ENCODE measurements at places on chromosomes 1 and 21.

GRCh38 chr1:221527302-221527701, 214.6 kb downstream of the DUSP10 start:
- DNase-seq, result no peak

DNA sequence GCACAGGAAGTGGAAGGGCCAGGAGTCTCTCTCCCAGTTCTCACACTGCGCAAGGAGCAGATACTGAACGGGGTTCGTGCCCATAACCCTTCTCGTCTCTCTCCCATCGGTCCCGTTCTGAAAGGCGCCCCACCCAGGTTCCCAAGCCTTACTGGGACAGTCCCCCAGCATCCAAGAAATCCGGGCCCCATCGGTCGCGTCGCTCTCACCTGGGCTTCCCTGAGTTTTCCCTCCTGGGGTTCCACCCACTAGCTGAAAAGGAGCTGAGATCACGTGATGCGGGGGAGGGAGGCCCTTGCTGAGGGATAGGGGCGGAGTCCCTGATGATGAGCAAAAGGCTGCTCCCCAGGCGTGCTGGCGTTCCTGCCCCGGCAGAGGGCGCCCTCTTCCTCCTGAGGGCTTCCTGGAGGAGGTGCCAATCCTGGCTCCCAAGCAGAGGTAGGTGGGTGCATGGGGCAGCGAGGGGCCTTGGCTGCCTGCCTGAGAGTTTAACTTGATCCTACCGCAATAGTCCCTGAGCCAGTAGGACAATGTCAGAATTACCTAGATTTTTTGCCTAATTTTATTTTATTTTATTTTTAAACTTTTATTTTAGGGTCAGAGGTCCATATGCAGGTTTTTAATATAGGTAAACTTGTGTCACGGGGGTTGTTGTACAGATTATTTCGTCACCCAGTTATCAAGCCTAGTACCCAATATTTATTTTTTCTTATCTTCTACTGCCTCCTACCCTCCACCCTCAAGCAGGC, at the start of gene SPOCD1:
Gene SPOCD1 (minus strand): TSS at position 271 of the 749 bp plus-strand sequence. CDS start 689 bp downstream, outside the sequence.
- peak; percentile 84 for DNase-seq

DNA sequence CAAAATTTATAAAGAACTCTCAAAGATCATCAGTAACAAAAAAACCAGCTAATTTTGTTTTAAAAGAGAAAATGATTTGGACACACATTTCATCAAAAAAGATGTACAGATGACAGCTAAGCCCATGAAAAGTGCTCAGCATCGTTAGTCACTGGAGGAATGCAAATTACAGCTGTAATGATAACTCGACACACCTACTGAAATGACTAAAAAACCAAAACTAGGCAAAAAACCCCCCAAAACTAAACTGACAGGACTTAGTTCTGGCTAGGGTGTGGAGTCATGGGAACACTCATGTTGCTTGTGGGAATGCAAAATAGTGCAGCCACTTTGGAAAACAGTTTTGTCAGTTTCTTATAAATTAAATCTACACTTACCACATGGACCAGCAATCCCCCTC, 59.5 kb downstream of the CNIH3 start:
- DNase-seq, result no peak

DNA sequence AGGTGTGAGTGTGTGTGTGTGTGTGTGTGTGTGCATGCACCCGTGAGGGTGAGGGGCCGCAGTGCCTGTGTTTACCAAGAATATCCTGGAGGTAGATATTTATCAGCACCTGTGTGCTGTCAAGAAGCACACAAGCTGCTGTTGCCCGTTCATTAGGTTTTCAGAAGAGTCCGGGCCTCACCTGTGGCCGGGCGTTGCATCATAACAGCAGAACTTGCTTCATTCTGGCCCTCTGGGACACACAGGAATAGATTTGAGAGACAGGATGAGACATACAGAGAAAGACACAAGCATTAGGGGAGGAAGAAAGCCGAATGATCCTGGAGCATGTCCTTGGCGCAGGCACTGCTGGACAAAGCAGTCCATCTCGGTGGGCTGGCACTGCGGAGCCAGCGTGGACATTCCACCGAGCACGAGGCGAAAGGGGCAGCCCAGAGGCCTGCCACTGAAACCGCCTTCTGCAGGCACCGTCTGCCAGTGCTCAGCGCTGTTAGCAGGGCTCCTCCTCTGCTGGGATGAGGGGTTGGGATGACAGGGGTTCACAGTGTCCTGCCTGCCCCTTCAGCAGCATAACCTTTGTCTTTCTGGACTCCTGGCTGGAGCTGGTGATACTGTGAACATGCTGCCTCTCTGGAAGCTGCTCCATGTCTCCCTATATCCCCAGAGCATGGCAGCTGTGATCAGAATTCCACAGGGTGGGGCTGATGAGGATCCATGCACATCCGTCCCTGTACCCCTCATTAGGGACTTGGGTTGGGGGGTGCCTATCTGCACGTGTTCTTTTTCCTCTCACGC, 81.1 kb downstream of the PEX14 start:
- no peak for DNase-seq

GRCh38 chr1:26285366-26286063, 5.6 kb downstream of the SH3BGRL3 start:
- DNase-seq, result no peak

GRCh38 chr21:25314247-25314646, 293.0 kb downstream of the MRPL39 start:
- DNase-seq, result no peak

All from fibroblast of mammary gland (primary cell).